Stromal cell of bone marrow (primary cell): ENCODE measurements at places on chromosomes 3 and 15.

GRCh38 chr15:61500951-61501620 lies 272.0 kb upstream of the RORA start:
- no peak for DNase-seq

DNA sequence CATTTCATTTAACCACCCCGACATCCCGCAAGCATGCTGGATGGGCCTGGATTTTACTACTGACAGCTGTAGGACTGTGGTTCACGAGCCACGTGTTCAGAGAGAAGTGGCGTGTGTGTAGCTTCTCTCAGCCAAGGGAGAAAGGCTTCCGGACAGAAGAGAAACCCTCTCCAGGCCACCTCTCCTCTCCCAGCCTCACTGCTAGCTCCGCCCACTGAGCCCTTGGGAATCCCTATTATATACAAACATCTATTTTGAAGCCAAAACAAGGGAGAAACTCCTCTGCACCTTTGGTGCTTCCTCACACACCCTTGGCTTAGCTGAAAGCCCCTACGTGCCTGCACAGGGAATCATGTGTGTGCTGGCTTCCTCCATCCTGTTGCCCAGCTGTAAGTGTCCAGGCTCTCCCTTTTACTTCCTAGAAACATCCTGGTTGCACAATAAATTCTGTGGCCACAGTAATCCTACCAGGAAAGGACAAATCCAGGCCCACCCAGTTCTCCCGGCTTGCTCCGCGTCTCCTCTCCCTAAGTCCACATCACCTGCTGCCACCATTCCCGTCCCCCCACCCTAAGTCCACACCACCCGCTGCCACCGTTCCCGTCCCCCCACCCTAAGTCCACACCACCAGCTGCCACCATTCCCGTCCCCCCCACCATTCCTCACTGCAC lies 30.5 kb downstream of the PCSK6 start:
- DNase-seq = no peak

- no peak for DNase-seq
These were observed 239.2 kb downstream of the PDZRN3 start for GRCh38 chr3:73385568-73385967.

DNA sequence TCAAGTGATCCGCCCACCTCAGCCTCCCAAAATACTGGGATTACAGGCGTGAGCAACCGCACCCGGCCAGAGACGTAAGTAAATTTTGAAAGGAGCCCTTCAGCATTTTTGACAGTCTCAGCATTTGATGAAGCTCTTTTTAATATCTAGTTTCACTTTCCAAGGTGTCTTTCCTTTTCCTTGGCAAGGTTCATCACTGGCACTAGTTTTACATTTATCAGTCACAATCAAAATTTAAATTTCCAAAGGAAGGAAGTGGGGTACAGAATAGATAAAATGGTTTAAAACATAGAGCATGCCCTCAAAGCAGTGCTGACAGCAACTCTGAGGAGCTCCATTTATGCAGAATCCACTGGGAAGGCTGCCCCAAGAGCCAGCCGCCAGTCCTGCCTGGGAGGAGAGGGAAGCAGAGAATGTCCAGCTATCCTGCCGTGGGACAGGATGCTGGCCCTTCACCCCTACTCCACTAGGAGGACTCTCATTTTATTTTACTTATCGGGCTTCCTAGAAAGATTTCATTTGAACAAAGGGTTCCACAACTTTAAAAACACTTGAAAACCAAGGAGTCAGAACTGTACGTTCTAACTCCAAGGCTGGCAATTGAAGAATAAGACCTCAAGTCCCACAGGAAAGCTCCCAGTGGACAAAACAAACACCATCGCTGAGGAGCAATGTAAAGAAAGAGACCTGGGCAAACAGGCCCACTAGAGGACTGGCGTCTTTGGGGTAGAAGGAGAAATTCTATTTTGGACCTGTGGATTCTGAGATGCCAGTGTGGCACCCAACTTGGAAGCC lies 9.9 kb downstream of the SFMBT1 start:
- no peak for DNase-seq

DNA sequence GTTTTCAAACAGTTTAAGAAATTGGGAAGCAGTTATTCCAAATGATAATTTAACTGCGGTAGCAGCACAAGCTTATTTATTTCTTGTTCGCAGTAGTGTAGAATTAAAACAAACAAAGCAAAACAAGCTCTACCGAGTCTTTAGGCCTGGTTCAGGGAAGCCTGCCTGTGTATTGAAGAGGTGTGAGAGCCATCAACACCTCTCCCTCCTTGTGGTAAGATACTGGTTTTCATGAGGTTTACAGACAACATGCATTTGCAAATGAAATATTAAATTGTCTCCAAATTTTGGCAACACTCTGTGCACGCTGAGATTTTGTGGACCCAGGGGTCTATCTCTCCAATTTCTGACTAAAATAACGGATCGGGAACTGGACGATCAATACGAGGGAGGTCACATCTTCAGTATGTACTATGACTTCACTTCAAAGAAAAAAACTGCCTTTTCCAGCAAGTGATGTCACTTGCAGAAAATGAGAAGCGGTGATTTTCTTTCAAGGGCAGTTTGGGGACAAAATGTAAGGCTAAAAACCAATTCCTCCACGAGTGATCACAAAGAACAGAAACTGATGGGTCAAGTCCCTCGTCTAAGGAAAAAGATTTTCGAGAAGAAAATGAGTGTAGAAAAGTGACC lies 721 bp downstream of the ATR start:
- DNase-seq = no peak

GRCh38 chr15:81323559-81323943 lies 390 bp downstream of the STARD5 start:
- no peak for DNase-seq
